ENCODE measurements at places on chromosomes 1 and 21. TPM values are rescaled to one million over a fixed set of nuclear protein-coding genes. Genes with fewer than 3 reads are reported as not detected.

DNA sequence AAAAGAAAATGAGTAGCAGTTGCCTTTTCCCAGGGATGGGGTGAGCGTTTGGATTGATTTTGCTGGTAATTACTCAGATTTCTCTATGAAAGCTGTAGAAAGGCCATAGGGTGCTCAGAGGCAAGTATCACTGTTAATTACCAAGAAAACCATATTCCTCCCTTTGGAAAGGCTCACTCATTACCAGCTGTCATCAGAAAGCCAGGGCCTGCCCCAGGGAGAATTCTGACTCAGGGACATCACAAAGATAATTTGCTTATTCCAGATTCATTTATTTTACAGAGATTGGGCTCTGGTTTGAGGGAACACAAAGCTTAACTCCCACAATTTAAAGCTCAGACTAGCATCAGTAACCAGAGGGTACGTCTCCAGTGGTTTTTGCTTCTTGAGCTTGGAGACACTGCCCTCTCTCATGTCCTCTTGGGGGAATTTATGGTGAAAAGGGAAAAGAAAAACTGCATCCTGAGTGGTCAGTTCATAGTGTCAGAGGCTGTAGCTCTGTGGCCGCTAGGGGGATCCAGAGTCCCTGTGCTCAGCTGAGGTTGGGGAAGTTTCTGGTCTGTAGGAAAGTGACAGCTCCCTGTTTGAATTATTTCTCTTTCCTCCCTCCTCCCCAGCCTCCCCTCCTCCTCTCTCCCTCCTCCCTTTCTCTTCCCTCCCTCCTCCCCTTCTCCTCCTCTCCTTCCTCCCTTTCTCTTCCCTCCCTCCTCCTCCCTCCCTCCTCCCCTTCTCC, 204.3 kb downstream of the KCNJ6 start:
- DNase-seq, result no peak
- no peak overlapping the region for H3K4me3 ChIP-seq
- no peaks in the 10 kb centered on the region for H3K36me3 ChIP-seq
- no peak overlapping the region for H3K27ac ChIP-seq

DNA sequence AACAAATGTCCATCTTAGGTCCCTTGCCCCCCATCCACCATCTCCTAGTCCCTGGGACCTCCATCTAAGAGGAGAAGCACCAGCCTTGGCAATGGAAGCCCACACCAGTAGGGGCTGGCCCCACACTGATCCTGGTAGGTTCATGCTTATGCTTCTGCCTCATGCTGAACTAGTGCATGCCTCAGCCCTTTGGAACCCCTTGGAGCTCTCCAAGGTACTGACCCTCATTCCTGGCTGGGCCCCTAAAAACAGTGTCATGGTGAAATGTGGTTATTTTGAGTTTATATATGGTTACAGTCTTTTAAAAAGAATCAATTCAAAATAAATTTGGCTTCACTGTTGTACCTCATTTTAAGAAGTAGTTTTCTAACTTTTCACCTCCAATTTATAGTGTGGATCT, 108.3 kb downstream of the HIVEP3 start:
- H3K4me3 ChIP-seq, result no peak overlapping the region
- no peaks in the 10 kb centered on the region for H3K27me3 ChIP-seq
- peak overlapping the region; percentile 54 for H3K27ac ChIP-seq
- peak; percentile 40 for DNase-seq

DNA sequence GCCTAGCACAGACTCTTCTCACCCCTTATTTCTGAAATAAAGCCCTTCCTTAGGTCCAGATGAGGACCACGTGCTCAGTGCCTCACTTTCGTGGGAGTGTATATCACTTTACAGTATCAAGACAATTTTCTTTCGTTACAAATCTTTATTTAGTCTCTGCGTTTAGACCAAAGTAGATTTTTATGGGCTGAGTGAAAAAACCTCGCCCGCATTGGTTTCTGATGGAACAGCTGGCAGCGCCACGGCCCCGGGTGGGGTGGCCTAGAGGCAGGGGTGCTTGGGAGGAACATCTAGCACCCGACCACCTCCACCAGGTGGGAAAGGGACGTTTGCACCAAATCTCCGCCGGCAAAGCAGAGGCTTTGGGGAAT, 7.6 kb downstream of the SIM2 start:
- DNase-seq, result no peak
- peak overlapping the region; percentile 65 for H3K27ac ChIP-seq
- peaks cover 23% of the 10 kb centered on the region for H3K4me1 ChIP-seq
- no peaks in the 10 kb centered on the region for H3K36me3 ChIP-seq
- H3K27me3 ChIP-seq, result peaks cover 85% of the 10 kb centered on the region

- no peaks in the 10 kb centered on the region for H3K36me3 ChIP-seq
- H3K27me3 ChIP-seq, result peaks cover 20% of the 10 kb centered on the region
- DNase-seq, result no peak
- H3K4me3 ChIP-seq, result no peak overlapping the region
These were observed 86.1 kb downstream of the TTLL7 start for GRCh38 chr1:83912876-83913275.

DNA sequence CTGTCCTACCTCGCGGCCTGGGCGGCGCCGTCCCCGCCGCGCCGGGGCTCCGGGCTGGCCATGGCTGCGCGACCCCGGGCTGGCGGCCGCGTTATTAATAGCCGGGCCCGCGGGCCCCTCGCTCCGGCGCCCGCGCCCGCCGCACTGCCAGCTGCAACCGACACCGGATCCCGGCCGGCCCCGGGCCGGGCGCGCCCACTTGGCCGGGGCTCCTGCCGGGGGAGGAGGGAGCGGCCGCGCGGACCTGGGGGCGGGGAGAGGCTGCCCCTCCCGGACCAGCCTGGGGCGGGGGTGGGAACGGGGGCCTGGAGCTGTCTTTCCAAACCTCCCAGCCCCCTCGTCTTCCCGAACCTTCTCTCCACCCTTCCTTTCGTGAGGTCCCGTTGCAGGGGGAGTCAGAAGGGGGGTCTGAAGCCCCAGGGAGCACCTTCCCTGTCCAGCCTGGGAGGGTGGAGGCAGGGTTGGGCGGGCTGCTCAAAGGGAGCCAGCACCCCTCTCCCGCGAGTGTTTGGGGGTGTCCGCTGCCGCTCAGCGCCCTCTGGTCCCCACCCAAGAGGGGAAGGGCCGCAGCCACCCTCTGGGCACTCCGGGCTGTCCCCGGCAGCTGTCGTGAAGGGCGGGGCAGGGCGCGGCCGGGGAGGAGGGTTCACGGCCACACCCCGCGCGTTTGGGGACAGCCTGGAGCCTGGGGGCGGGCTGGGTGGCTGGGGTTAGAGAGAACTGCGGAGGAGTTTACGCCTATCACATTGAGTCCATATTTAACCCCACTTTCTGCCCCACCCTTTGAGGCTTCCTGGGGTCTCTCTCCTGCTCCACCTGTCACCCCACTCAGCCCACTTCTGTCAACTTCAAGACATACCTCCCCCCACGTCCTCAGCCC, at the start of gene SYNC:
TSS of gene SYNC (minus strand) at position 172 of the 880 bp plus-strand sequence. CDS start at position 62, 110 bp downstream.
- H3K27me3 ChIP-seq, result peaks cover 54% of the 10 kb centered on the region
- peaks cover 6% of the 10 kb centered on the region for H3K4me1 ChIP-seq
- peaks cover 7% of the 10 kb centered on the region for H3K36me3 ChIP-seq
- H3K4me3 ChIP-seq, result peak within 1 kb of the TSS; percentile 79
- H3K27ac ChIP-seq, result no peak within 1 kb of the TSS

DNA sequence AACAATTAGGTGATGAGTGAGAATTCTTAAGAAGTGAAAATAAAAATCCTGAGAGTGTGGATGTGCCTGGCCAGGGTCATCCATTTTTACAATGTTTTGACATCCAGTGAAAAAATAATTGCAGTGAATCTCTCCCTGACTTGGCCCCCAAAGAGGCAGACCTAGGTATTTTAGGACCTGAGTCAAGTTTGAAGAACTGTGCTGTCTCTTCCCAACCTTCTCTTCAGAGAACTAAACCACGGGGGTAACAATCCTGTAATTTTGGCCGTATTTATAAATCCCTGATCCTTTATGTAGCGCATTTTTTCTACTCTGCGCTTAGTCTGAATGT, 43.3 kb upstream of the PPP2R5A start:
- H3K27me3 ChIP-seq, result no peaks in the 10 kb centered on the region
- peak overlapping the region; percentile 70 for H3K27ac ChIP-seq
- DNase-seq, result no peak
- H3K36me3 ChIP-seq, result peaks cover 2% of the 10 kb centered on the region

DNA sequence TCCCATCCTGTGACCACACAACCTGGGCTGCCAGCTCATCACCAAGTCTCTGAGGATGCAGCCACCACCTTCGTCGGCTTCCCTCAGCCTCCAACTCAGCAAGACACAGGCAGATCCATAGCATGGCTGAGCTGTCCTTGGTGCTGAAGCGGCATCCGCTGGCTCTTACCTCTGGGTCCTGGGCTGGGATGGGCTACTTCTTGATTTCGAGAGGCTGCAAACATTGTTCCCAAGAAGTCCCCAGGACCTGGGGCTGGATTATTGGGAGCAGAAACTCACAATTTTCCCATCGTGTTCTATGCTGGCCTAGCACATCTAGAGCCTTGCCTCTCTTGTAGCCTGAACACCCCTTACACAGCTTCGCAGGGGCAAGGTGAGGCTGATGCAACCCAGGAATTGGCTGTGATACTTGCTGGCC, 24.9 kb upstream of the C1QA start:
- H3K27me3 ChIP-seq, result peaks cover 53% of the 10 kb centered on the region
- no peak overlapping the region for H3K27ac ChIP-seq
- no peak for DNase-seq
- no peak overlapping the region for H3K4me3 ChIP-seq
- no peaks in the 10 kb centered on the region for H3K36me3 ChIP-seq
- no peaks in the 10 kb centered on the region for H3K4me1 ChIP-seq

DNA sequence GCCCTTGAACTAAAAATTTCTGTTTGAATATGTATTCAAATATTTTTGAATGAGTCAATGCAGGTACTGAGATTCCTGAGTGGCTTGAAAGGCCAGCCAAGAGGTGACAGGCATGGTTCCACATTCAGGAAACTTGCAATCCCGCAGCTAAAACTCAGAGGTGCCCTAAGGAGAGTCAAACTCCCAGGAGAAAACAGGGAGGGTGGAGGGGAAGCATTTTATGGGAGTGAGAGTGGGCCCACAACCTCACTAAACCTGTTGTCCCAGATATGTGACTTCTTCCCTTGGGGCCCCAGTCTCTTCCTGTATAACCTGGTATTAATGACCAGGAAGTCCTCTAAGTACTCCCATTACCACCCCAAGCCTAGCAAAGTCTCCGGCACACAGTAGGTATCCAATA, 189.6 kb downstream of the PLPP3 start:
- no peaks in the 10 kb centered on the region for H3K4me1 ChIP-seq
- H3K27me3 ChIP-seq, result peaks cover 30% of the 10 kb centered on the region
- no peaks in the 10 kb centered on the region for H3K36me3 ChIP-seq
- H3K27ac ChIP-seq, result no peak overlapping the region

ASCL5 gene
- total RNA-seq, result 0.27 TPM

INSRR gene
- total RNA-seq, result not detected

SPEN gene
- total RNA-seq, result 79.1 TPM

SH3D21 gene
- 1.4 TPM for total RNA-seq

PTAFR gene
- 2.4 TPM for total RNA-seq

TEX38 gene
- not detected for total RNA-seq
